GM06990 (cell line): ENCODE measurements at places on chromosomes 16 and 17.

GRCh38 chr17:71963351-71963750 lies 157.5 kb upstream of the SOX9 start:
- no peak for DNase-seq

DNA sequence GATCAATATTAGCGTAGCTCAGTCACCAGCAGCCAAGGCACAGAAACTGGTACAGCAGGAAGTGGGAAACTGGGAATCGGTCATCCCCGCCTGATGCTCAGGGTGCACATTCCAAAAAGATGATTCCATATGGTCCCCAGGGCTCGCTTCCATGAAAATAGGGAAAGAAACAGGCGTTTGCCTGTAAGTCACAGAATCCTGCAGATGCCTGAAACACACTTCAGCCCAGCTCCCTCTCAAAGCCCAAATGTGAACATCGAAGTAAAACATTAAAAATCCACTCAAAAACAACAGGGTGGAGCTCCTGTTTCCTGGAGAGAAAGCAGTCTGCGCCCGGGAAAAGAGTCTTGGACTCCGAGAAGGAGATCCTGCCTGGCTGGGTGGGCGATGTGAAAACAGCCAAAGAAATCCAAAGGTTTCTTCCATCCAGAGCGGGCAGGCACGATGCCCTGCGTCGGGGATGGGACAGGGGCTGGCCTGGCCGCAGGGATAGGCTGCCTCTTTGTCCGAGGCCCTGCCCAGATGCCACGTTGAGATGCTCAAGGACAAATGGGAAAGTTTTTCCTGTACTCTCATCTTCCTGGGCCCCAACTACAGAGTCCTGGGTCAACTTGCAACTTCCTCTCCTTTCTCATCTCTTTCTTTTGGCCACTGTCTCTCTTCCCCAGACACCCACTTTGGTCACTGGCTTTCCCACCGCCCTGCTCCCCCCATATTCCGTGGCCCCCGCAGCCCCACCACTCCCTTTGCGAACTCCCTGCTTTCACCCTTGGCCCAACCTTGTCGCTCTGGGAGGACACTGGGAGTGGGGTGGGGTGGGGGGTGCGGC lies 743 bp downstream of the WIPI1 start:
- DNase-seq, result no peak

GRCh38 chr17:30243002-30243401 lies 7.5 kb upstream of the SLC6A4 start:
- no peak for DNase-seq

- no peak for DNase-seq
Measured at GRCh38 chr16:7651803-7652570, 319.3 kb downstream of the RBFOX1 start.

GRCh38 chr16:85479972-85480726 lies 133.0 kb upstream of the GSE1 start:
- DNase-seq, result no peak

DNA sequence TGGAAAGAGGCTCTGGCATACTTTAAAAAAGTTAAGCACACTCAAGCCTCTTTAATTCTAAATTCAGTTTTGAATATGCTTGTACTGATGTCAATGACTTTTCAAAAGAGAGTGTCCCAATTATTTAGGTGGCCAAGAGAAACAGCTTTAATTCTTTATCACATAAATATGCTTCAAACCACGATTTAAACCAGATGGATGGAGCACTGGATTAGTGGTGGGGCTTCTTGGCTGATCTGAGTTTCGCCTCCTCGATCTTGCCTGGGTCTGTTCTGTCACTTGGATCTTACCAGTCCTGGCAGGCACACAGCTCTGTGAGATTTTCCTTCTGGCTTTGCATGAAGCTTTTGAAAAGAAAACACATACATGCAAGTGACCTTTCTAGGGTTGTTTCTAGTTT lies 467.8 kb downstream of the MAF start:
- no peak for DNase-seq

DNA sequence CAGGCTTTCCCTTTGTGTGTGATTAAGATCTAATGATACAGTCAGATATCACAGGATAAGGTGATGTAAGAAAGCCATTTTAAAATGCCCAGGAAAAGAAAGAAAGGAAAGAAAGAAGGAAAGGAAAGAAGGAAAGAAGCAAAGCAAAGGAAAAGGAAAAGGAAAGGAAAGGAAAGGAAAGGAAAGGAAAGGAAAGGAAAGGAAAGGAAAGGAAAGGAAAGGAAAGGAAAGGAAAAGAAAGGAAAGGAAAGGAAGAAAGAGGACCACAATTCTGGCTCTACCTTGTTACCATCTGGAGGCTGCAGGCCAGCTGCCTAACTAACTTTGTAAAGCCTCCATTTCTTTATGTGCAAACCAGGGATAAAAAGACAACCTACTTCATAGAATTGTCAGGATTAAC lies 131.6 kb downstream of the DYNLRB2 start:
- DNase-seq, result no peak

GRCh38 chr16:27365142-27366089 lies 36.6 kb upstream of the IL21R start:
- DNase-seq, result no peak

GRCh38 chr16:65116216-65116615 lies 5.6 kb downstream of the CDH11 start:
- DNase-seq, result no peak
